ACHN (cell line): ENCODE measurements at places on chromosomes 2 and 18.

DNA sequence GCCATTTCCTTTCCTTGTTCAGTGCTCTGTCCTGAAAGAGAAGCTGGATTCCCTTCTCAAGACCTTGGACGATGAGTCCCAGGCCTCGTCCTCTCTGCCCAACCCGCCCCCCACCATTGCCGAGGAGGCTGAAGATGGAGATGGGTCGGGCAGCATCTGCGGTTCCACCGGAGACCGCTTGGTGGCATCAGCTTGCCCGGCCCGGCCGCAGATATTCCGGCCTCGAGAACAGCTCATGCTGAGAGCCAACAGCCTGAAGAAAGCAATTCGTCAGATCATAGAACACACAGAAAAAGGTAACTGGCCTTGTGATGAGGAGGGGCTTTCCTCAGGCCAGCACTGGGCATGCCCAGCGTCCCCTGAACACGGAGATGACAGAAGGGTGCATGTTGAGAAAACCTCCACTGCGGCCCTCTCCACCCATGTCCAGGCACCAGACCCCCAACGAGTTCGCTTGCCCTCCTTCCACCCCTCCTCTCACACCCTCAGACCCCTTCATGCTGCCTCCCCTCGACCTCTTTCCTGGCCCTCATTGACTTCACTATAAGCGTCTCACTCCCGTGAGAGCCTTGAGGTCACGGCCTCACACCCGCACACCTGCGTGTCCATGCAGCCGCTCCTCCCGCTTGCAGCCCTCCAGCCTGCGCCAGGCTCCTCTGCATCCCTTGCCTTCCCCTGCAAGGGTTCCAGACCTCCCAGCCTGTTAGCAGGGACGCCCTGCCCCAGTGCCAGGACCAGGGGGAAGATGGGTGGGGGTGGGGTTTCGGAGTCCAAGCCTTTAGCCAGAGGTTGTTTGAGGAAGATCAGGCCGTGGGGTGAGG is 95.0 kb downstream of the DGKD start:
- DNase-seq: peak; percentile 34

DNA sequence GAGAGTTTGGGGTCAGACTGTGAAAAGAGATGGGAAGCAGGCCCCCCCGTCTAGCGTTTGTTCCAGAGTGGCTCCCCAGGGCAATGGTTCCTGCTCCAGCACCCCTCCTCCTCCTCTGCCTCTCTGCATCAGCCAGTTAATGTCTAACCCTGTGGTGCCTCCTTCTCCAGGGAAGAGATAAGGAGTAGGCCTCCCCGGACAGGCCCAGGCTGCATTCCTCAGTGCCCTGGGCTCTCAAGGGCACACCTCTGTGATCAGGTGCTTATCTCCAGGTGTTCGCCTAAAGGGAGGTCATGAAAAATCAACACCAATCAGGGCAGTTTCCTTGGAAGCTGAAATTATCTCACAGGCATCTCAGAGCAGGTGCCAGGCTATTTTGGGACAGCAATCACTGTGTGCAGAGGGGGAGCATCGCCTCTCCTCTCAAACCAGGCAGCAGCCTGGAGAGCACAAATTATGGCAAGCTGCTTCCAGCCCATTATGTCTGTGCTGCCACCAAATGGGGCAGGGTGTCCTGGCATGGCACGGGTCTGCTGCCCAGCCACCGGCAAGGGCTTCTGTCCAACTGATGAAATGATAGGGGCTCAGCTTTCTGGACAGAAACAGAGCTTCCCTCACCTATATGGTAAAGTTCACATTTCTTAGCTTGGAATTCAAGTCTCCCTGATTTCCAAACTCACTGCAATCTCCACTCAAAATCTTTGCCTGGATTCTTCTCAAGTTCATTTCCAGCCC is 255.8 kb upstream of the SLC14A2 start:
- DNase-seq: peak; percentile 42

DNA sequence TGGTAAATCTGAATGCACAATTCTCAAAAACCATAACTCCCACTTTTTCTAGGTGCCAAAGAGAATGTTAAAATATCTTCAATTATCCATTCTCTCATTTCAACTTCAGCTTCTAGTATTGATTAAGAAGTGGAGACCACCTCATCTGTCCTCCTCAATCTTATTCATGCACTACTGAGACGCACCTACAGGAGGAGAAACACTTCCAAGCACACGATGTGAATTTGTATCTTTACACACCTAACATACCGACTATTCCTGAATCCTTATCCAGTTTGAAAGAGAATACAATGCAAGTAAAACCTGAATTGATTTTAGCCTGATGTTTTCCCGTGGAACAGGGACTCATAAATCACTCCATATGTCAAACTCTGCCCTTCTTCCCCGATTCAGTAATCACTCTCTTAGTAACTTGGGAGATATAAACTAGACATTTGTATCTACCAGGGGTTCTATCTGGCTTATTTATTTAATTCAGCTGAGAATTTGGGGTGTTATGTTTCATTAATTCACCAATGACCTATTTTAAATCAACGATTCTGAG is 101.0 kb downstream of the MREG start:
- DNase-seq: no peak

DNA sequence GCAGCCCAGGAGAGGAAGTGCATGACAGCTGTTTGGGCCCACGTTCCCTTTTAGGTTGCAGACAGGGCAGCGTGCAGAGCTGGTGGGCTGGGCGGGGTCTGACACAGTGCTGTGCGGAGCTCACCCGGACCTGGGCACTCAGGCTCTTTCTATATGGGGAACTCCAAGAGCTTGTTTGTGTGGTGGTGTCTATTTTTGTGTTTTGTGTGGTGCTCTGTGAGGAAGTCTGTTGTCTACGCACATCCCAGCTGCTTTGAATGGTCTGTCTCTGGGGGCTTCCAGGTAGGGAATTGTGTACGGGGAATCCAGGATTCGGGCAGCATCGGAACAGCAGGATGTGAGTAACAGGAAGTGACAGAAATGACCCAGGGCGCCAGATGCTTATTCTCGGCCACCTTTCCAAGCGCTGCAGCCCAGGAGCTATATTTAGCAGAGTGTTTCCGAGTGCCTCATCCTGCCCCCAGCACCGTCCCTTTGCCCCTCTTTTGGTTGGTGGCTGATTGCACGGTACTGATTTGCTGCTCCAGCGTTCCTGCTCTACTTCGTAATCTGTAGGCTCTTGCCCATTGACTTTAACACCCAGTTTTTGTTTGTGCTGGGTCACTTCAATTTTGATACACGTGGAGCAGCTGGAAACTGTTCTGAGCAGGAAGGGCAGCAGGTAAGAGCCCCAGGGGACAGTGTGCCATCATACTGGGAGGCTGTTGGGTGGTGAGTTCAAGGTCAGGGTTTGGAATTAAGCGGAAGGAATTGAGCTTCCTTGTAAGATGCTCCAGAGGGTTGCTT is 64.7 kb downstream of the DGKD start:
- no peak for DNase-seq

GRCh38 chr2:163551616-163552373 is 184.0 kb downstream of the FIGN start:
- DNase-seq: peak; percentile 12

DNA sequence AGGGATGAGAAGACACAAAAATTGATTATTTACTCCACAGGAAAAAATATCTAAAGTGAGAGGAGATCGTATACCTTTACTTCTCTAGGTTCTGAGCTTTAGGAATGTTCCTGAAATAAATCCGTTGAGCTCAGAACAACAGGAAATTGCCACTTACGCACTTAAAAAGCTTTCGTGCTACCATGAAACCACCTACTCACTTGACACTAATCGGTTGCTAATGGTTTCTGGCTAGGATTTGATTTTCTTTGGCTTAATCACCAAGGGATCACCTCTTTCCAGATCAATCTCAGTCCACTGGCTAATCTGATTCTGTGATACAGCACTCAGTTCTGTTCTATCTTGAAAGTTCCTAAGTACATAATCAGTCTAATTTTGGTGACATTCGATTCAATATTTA is 419.6 kb downstream of the DLGAP1 start:
- no peak for DNase-seq

DNA sequence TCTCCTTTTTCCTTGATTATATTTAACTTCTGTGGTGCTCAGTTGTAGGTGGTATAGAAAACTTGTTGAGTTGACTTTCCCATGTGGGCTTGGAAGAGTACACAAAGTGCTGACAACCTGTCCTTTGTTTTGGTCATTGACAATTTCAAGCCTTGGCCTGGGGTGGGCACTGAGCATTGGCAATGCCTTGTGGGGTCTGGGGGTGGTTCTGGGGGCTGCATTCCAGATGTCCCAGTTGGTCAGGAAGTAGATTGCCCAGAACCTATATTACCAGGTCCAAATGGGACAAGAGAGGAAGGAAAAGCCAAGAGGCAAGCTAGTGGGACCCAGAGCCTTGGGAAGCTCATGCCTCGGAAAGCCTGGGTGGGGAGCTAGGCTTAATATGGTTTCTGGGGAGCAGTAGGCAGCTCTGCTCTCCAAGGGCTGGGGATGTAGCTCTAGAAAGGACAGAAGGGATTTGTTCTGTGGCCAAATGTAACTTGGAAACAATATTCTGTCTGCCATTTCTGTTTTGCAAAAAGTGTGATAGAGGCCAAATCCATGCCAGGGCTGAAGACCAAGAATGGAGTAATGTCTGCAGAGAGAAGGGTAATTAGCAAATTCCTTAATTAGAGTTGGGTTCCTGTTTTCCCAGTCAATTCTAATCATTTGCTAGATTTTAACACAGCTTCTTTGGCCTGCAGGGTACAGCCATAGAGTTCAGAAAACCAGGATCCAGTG is 87.4 kb downstream of the SLC4A3 start:
- DNase-seq: no peak

GRCh38 chr2:17272652-17273525 is 245.4 kb downstream of the RAD51AP2 start:
- no peak for DNase-seq

GRCh38 chr2:235979753-235980435 is 188.3 kb downstream of the GBX2 start:
- DNase-seq: no peak

- no peak for DNase-seq
Observed at GRCh38 chr2:7847321-7847720, 834.5 kb upstream of the ID2 start.
